ENCODE measurements at places on chromosomes 12 and 14.

GRCh38 chr14:31939934-31940333, 137.2 kb upstream of the ARHGAP5 start:
- no peak for DNase-seq

DNA sequence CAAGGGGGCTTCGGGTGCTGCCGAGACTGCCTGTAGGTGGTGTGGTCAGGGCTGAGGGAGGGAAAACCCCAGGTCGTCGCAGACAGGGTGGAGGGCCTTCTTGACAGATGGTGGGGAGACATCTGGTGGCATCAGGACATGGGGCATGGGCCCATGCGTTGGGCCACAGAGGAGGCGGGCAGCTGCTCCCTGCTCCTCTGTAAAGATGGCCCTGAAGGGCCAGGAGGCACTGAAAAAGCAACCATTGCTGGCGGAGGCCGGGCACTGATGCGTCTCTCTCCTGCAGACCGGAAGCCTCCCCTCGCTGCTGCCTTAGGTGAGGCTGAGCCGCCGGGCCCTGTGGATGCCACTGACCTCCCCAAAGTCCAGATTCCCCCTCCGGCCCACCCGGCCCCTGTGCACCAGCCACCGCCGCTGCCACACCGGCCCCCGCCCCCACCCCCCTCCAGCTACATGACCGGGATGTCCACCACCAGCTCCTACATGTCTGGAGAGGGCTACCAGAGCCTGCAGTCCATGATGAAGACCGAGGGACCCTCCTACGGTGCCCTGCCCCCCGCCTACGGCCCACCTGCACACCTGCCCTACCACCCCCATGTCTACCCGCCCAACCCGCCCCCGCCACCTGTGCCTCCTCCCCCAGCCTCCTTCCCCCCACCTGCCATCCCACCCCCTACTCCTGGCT, 28.8 kb downstream of the CCNK start:
- DNase-seq = no peak

DNA sequence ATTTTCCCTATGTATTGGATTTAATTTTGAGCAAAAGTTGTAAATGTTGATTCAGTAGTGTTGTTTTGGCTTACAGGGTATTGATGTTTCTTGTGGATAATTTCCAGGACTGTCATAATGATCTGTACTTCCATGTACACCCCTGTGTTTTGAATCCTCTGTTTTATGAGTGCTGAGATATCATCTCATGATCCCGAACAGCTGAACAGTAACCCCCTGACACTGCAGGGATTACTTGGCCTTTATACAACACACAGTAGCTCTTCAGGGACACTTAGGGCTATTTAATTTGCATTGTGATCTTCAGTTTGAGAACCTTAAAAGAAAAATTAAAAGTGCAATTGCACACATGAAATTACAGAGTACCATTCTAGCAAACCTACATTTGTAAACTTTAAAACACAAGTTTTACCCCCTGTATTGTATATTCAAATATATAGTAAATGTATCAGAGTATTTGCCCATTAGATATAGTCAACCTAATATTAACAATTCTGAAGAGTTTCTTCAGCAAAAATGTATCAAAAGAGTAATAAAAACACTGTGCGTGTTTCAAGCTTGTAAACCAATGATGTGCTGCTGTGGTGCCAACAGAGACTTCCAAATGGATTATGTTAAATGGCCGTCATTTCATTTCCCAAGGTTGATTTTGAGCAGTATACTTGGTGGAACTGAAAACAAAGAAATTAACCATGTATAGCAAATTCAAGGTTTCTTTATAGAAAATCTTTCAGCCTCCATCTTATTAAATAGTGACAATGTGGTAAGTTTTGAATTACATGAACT, 27.9 kb upstream of the MYF6 start:
- no peak for DNase-seq

- peak; percentile 26 for DNase-seq
These were observed 170.9 kb upstream of the RTL1 start for GRCh38 chr14:101074196-101075024.

DNA sequence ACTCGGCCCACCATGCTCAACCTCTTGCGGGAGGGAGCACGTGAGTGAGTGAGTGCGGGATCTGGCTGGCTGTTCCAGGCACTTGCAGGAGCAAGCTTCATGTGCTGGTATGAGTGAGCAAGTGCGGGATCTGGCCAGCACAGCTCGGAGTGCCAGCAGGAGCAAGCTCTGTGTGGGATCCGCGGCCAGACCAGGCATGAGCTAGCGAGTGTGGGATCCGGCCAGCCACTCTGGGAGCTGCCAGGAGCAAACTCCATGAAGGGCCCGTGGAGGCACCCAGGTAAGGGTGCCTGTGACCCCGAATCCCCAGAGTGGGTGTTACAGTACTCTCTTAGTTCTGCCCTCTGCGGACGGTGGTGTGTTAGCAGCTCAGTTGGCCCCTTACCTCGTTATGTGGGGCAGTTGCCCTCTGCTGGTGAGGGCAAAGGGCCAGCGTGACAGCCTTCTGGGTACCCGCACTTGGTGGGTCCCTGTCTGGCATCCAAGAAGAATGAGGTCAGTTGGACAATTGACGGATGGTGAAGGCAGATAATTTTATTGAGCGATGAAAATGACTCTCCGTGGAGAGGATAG, 38.3 kb downstream of the RAD51B start:
- DNase-seq = peak; percentile 28

GRCh38 chr14:73739174-73739898, 25.2 kb upstream of the PNMA1 start:
- DNase-seq = no peak

DNA sequence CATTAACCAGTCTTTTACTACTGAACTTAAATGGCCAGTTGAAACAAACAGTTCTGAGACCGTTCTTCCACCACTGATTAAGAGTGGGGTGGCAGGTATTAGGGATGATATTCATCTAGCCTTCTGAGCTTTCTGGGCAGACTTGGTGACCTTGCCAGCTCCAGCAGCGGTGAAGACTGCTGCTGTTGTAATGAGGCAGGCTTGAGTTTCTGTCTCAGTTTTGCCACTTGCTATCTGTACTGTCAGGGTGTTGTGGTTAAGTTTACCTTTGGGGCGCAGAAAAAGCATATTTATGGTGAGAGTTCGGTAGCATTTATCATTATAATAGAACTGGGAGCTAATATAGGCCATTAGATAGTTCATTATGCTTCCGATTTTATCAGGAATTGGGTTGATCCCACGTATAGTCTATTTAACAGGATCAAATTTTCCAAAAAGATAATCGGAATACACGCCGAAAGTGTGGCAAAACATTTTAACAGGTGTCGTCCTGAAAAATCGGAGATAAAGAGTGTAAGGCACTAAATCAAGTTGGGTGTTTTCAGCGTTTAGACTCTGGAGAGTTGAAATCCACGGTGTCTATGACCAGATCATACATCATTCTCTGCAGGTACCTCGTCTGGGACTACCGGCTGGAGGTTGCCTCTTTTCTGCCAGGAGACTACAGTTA, 688 bp upstream of the NECAP1 start:
- DNase-seq = no peak

- peak; percentile 63 for DNase-seq
These were observed 55.2 kb downstream of the SLC38A4 start for GRCh38 chr12:46770501-46771183.

DNA sequence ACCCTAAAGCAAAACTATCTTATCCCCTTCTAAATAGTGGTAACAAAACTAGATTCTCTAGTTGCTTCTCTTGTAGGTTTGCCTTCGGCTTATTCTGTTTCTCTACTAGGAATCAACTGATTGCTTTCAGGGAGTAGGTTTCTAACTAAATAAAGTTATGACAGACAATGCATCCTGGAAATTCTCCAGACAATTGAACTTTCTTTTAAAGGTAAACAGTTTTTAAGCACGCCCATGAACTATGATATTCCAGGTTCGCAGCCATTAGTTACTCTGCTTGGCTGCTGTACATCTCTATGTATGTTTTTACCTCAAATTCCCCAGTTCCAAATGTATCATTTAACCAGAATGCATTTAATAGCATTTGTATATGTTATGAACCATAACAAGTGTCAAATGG, 23.9 kb downstream of the EIF2S3B start:
- no peak for DNase-seq

GRCh38 chr14:32307881-32308582, 21.1 kb upstream of the AKAP6 start:
- DNase-seq = no peak

DNA sequence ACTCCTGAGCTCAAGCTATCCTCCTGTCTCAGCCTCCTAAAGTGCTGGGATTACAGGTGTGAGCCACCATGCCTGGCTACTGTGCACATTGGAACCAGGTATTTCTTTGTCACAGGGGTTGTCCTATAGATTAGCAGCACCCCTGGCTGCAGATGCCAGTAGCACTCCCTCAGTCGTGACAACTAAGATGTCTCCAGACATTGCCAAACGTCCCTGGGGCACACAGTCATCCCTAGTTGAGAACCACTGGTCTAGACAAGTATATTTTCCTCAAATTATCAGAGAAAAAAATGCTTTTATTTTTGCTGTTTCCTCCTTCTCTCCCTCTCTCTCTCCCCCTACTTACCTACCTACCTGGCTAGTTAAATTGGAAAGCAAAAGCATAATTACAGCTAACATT, 17.9 kb upstream of the P2RX7 start:
- DNase-seq = no peak

GRCh38 chr12:18275981-18276380, 14.7 kb downstream of the PIK3C2G start:
- DNase-seq = no peak

GRCh38 chr12:53599579-53599978, 26.6 kb downstream of the ATF7 start:
- DNase-seq = no peak

DNA sequence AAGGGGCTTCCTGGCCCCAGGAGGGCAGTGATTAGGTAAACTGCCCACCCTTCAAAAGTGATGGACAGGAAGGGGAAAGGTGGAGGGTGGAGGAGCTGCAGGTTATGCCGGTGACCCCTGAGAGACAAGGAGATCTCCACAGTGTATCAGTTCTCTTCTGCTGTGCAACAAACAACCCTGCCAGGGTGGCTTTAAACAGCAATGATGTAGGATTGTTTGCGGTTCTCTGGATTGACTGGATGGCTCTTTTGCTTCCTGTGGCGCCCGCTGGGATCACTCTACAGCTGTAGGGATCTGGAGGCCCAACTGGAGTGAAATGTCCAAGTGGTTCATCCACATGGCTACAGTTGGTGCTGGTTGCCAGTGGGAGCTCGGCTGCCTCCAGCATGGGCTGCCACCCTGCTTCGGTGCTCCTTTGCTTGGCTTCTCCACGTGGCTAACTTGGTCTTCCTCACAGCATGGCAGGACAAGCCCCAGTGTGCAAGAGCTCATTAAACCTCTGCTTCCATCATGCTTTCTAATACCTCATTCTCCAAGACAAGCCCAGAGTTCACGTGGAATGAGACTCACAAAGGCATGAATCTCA, 8.6 kb upstream of the ANKRD9 start:
- DNase-seq = no peak

DNA sequence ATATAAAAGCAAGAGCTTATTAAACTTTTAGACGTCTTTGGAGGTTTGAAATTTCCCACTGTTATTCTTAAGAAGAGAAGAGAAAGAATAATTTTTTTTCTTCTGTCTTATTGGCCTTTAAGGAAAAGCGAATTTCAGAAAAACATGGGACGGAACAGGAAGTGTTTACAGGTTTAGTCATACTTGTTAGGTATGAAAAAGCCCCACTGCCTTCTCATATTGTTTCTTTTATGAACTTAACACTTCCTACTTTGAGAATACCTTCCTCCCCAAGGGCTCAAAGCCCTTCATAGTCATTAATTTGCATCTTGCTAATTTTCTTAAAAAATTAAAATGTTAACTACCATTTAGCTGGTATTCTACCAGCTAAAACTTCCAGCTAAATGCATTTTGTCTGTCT, 82.0 kb downstream of the ETV6 start:
- DNase-seq = no peak

GRCh38 chr14:96167224-96168148, 37.2 kb upstream of the BDKRB2 start:
- no peak for DNase-seq

DNA sequence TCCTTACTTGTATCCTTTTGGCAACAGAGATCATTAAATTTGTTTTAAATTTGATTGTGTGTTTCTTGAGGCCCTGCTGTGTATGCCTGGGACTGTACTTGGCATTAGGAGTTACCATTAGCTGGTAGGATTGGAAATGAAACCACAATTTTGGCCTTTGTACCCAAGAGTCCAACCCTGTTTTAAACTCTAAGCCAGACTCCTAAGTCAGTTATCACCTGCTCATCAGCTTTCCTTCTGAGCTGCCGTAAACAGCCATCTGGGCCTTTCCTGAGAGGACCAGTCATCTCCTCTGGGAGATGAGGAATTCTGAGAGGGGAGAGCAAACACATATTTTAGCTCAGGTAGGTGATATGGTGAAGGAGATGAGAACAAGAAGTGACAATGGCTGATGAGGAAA, 74.3 kb upstream of the SRSF5 start:
- no peak for DNase-seq

DNA sequence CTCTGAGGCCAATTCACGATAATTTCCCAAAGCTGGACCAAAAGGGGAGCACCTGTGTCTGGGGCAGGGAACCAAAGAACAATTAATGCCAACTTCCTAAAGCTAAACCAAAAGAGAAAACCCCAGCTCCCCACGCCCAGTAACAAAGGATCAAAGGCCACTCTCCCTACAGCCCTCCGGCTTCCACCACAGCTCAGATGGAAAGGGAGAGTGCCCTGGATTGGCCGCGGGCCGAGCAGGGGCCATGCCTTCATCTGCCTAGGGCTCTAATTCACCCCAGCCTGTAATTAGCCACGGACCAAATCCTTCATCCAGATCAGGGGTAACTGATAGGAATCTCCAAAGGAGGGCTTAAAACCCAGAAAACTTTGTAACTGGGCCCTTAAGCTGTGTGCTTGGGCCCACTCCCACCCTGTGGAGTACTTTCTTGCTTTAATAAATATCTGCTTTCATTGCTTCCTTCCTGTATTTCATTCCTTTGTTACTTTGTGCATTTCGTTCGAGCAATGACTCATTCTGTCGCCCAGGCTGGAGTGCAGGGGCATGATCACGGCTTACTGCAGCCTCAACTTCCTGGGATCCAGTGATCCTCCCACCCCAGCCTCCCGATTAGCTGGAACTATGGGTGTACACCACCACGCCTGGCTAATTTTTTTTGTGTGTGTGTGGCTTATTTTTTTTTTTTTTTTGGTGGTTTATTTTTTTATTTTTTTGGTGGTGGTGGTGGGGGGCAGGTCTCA, 65.5 kb upstream of the PPP4R3A start:
- DNase-seq = no peak

DNA sequence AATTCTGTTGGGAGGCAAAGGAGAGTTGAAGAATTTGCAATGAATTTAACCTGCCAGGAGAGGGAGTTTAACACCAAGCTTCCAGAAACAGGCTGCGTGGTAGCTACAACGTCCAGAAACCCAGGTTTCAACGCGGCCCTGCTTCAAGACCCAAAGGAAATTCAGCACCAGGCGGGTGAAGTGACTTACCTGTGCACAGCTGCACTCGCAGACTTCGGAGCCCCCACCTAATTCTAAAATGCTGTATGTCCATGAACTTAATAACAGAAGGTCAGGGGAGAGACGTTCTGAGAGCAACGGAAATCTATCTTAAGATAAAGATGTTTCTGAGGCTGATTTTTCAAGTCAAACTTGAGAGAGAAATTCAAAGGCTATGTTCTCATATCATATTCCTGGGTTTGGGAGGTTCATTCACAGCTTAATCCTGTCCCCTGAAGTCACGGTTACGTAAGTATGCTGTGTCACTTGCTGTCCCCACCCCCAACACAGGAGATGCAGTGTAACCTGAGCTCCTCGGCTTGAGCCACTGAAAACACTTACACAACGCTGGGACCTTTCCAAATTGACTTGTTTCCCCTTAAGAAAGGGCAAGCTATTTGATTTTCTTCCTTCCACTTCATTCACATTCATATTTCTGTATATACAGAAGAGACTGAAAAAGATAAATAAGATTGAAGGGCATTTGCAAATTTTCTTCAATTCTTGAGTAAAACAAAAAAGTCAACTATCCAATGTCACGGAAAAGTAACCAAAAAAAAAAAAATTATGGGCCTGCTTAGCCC, 22.7 kb downstream of the CLIP1 start:
- DNase-seq = peak; percentile 59

Data from right hindlimb (tissue), 1 donor.